ENCODE measurements at places on chromosomes 7 and 10.
A peak's percentile ranks its signal among the peaks of the same experiment; 100 is the strongest.

DNA sequence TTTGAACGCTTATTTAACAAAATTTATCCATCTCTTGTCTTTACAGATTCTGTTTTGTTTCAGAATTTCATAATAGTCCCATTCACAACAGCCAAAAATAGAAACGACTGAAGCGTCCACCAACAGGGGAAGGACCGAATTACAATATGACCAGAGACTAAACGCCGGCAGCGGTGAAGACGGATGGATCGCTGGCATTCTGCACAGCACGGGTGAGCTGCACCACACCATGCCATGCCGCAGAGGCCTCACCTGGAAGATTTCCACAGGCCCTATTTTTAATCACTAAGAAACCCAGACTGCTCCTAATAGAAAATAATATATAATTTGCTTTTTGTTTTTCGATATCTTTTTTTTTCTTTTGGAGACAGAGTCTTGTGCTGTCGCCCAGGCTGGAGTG is 91.0 kb downstream of the ELFN1 start:
- DNase-seq = no peak

GRCh38 chr7:87341441-87341840 is 4.0 kb upstream of the CROT start:
- no peak for DNase-seq

DNA sequence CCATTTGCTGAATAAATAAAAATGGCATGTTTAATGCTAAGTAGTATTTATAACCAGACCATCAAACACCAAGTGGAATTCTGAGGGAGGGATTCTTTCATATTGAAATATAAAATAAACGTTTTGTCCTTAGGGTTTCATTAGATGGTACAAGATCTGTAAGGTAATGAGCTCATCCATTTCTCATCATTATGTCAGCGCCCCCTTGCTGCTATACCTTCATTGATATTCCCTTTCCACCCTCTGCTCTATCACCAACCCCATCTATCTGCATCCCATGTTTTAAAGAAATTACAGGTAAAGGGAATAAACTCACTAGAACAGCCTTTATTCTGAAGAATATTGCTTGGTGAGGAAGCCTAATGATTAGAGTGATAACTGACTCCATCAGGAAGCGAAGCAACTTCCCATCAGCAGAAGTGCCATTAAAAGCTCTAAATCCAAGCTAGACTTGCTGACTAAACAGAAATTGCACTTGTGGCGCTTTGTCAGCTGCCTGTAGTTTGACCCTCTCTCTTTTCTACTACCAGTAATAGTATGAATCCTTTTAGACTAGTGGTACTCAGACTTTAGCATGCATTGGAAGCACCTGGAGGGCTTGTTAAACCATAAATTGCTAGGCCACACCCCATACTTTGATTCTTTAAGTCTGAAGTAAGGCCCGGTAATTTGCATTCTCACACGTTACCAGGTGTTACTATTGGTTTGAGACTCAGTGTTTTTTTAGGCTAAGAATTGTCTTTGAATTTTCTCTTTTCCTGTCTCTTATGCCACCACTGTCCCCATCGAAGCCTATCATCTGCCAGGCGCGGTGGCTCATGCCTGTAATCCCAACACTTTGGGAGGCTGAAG is 27.5 kb downstream of the ADD3 start:
- DNase-seq = no peak

GRCh38 chr10:77601488-77601887 is 36.1 kb downstream of the KCNMA1 start:
- peak; percentile 19 for DNase-seq

- DNase-seq = no peak
Measured at GRCh38 chr7:107355616-107356015, 114.2 kb upstream of the GPR22 start.

DNA sequence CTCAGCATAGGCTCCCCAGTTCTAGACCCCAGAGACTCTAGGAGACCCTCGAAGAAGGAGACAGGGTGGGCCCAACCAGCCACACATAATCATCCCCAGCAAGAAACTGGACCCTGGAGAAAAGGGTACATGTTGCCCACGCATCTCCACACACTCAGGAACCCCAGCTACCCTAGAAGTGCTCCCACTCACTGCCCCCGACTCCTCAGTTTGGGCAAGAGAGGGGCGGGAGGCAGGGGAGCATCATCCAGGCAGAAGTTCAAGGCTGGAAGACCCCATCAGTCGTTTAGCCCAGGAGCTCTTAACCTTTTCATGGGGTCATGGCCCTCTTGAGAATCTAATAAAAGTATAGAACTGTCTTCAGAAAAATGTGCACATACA is 1.8 kb upstream of the ZNF467 start:
- DNase-seq = no peak

GRCh38 chr10:126252884-126253610 is 135.2 kb downstream of the ADAM12 start:
- no peak for DNase-seq

DNA sequence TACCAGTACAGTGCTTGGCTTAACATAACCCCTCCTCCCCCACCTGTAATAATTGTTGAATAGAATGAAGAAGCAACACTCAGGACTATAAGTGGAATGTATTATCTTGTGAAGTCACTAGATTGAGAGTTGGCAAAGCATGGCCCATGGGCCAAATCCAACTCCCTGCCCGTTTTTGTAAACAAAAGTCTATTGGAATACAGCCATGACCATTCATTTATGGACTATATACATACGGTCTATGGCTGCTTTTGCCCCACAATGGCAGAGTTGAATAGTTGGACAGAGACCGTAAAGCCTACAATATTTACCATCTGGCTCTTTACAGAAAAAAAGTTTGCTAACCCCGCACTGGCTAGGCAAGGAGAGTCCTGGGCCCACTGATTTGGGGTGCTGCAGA is 48.1 kb upstream of the CYCS start:
- DNase-seq = no peak

DNA sequence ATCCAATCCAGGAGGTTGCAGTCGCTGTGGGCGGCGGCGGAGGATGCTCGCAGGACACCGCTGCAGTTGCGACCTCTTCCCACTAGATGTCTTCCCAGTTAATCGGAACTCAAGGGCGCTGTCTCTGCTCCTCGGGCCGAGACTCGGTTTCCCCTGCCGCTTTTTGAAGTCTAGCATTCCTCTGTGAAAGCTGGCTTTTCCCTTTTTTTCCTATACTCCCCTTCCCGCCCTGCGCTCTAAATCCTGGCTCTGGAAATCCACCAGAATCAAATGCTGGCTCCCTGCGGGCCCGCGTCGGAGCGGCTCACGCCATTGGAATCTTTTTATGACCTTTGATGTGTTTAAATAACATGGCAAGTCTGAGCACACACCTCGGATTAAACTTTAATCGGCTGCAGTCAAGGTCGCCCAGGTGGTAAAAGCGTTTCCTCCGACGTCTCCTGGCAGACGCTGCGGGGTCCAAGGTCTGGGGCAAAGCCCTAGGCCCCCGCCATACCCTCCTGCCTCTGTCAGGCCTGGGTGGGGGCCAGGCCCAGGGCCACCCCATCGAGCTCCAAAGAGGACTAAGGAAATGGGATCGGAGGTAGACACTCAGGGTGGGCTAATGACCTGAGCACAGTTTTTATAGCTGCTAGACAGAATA is 10.7 kb upstream of the HOXA13 start:
- no peak for DNase-seq

DNA sequence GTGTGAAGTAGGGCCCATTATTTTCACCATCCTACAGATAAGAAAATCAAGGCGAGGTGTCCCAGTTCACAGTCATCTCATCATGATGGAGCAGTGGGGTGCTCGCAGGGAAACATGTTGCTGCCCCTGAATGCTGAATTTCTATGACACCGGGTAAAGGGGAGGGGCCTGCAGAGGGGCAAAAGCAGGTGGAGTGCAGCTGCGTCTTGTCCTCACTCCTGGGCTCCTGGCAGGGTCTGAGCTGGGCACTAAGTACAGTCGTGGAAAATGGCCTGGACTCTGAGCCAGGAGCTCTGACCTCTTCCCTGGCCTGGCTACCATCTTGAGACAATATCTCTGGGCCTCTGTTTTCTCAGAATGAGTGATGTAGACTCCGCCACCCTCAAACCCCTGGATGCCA is 253.1 kb upstream of the PITRM1 start:
- DNase-seq = no peak

All from ovary (tissue), 10 donors.